Foreskin fibroblast (primary cell): ENCODE measurements at places on chromosomes 11 and 22.
A peak's percentile ranks its signal among the peaks of the same experiment; 100 is the strongest.

GRCh38 chr11:19931771-19932369 lies 219.2 kb downstream of the NAV2 start:
- no peak for DNase-seq

GRCh38 chr22:37627121-37627520 lies 12.3 kb upstream of the SH3BP1 start:
- peak; percentile 53 for DNase-seq

DNA sequence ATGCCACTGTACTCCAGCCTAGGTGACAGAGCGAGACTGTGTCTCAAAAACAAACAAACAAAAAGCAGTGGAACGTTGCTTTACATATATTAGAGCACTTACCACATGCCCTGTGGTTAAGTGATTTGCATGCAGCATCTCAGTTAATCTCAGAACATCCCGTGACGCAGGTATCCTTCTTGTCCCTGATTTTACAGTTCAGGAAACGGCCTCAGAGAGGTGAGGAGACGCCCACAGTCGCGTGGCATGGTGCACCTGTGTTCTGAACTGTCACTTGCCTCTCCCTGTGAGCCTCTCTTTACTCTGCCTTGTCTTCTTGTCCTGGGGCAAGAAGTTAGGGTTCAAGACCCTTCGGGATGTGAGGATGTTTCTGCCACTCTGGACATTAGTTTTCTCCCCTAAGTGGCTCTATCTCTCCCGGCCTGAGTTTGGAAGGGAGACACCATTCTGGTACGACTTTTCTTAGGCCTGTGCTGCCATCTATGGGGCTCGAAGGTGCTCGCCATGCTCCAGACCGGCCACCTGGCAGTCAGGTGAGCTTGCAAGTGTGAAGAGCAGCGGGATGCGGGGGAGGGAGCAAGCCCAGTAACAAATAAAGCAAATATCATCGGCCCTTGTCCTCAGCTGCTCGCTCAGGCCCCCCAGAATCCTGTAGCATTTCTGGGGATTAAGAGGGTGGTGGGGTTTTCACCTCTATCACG lies 25.6 kb downstream of the YWHAH start:
- DNase-seq: peak; percentile 45

GRCh38 chr11:45662665-45663485 lies 2.5 kb downstream of the CHST1 start:
- peak; percentile 72 for DNase-seq

DNA sequence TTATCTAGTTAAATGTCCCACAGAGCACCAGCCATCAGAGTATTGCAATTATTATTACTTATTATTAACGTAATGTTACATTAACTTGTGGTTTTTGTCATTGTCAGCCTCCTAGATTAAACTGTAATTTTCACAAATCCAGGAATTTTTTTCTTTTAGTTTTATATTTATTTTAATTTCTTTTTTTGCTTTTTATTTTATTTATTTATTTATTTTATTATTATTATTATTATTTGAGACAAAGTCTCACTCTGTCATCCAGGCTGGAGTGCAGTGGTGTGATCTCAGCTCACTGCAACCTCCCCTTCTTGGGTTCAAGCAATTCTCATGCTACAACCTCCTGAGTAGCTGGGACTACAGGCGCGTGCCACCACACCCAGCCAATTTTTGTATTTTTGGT lies 202.9 kb upstream of the LUZP2 start:
- DNase-seq: no peak

DNA sequence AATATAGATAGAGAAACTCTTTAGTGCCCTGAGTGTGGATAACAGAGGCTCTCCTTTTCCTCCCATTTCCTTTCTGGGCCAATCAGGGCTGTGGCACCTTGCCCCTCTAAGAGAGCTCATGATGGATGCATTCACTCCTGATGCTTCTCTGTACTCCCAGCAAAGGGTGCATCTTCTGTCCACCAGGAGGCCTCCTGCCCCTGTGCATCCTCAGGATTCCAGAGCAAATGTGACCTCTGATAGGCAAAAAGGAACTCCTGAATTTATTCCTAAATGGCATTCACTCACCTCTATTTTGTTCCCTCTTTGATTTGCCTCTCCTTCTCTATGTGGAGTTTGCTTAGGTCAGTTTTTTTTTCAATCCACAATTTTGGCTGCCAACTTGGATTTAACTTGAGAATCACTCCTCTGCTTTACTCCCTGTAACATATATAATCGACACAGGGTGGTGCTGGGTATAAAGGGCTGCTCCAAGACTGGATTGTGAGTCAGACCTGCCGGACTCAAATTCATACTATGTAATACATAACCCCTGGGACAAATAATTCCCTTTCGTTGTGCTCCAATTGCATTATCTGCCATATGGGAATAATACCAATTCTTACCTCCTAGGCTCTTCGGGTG lies 1.1 kb upstream of the MRGPRX4 start:
- DNase-seq: peak; percentile 59

- no peak for DNase-seq
Observed at GRCh38 chr11:76689313-76690260, 19.0 kb upstream of the LRRC32 start.

GRCh38 chr11:59415111-59415510 lies 11.1 kb downstream of the OR5A2 start:
- no peak for DNase-seq

DNA sequence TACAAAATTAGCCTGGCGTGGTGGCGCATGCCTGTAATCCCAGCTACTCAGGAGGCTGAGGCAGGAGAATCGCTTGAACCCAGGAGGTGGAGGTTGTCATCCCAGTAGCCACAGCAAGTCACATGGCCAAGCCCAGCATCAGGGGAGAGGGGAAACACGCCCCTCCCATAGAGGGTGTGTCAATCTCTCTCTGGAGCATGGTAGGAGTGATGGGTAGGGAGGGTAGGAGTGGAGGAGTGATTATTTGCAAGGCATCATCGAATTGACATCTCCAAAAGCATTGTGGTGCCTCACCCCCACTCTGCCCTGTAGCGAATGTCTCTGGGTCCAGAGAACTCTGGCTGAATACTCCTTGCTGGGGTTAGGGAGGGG lies 6.1 kb upstream of the SSTR3 start:
- no peak for DNase-seq

DNA sequence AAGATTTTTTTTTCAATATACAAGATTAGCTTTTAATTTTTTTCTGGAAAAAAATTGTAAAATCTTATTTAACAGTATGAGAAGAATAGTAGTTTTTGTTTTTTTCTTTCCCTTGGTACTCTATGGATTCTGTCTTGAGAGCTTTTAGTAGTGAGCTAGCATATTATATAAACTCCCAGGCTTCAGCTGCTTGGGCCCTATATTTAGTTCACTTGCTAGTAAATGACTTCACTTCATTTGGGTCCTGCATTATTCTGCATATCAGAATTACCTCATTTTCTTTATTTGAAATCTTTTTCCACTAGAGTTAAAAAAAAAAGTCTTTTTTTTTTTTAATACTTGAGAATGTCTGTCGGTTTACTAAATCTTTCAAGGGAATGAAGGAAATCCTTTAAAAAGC lies 33.1 kb downstream of the HIPK3 start:
- DNase-seq: no peak

DNA sequence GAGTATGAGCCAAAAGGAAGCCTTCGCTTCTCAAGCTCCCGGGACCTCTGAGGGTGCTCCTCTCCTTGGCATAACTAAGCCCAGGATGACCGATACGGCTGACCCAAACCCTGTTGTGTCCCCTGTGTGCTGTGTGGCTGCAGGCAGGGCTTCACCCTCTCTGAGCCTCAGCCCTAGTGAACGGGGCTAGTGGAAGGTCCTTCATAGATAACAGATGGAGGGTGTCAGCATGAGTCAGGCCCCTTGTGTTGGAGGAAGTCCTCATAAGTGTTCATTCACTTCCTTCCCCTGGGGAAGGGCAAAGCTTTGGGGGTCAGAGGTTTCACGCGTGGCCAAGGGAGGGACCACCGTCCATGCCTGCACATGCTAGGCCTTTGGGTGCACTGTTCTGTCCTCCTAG lies 21.5 kb downstream of the SHISAL1 start:
- DNase-seq: no peak

GRCh38 chr11:130485983-130486382 lies 37.5 kb downstream of the ADAMTS15 start:
- DNase-seq: no peak

DNA sequence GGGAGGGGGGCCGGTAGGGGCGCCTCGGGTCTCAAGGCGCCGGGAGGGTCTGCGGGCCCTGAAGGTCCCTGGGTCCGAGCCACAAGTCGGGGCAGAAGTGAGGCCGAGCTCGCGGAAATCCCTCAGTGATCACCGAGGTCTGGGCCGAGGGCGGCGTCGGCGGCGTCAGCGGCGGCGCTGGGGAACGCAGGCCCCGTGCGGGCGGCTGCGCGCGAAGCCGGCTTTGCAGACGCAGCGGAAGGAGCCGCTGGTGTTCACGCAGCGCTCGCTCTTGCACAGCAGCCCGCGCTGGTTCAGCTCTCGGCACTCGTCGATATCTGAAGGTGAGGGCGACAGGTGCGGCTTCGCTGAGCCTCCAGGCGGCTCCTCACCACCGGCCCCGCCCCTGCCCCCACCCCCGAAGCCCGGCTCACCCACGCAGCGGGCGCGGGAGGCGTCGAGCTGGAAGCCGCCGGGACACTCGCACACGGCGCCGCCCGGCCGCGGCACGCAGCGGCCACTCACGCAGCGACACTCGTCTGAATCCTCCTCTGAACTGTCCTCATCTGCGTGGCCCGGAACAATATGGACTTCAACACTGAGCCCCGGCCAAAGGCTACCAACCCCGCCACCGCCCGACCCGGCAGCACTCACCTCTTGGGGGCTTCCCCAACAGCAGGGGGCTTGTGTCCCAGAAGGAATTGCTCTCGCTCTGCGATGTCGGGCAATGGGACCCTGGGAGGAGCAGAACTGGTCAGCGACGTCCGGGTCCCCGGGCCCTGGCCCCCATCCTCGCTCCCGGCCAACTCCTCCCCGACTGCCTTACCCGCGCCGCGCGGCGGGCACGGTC lies 14.2 kb downstream of the SCYL1 start:
- DNase-seq: no peak

DNA sequence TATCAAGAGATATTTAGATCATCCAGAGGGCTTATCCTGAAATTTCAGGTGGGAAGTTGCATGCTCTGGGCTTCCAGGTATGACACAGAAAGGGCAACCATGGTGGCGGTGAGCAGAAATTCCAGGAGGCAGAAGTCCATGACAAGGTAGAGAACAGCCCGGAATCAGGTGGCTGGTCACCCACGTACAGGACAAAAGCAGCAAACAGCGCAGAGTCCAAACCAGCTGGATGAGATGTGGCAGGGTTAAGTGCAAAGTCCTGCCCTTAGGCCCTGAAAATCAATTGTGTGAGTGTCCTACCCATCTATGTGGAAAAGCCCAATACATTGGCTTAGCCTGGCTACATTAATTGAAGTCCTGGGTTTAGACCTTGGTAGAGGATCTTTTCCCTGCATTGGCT lies 11.6 kb downstream of the PPFIBP2 start:
- no peak for DNase-seq

GRCh38 chr11:68206211-68206610 lies 6.9 kb downstream of the KMT5B start:
- peak; percentile 77 for DNase-seq

DNA sequence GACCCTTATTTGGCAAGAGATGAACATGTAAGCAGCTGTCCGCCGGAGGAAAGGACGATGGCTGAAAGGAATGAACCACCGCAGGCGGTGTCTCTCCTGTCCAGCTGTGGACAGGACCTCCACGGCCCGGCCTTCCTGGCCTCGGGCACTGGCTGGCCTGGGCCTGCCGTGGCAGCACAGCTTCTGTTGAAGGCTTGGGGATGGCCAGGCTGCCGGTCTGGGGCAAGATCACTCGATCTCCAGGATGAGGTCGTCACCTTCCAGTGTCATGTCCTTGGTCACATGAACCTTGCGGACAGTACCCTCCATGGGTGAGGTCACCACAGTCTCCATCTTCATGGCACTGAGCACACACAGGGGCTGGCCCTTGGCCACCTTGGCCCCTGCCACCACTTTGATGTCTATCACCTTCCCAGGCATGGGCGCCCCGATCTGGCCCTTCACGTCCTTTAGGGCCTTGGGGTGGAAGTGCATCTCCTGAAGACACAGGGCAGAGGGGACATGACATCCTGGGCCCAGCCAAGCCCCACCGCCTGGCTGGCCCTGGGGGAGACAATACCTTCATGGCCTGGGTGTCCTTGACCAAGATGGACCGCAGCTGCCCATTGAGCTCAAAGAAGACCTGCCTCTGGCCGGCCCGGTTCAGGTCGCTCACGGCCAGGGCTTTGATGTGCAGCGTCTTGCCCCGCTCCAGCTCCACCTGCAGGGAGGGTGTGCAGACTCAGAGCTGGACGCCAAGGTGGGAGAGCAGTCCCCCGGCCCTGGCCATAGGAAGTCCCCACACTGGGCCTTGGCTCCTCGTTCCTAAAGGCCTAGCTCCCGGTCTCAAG lies 5.6 kb downstream of the RCE1 start:
- DNase-seq: no peak

- no peak for DNase-seq
Observed at GRCh38 chr11:11947825-11948224, 60.6 kb downstream of the DKK3 start.

DNA sequence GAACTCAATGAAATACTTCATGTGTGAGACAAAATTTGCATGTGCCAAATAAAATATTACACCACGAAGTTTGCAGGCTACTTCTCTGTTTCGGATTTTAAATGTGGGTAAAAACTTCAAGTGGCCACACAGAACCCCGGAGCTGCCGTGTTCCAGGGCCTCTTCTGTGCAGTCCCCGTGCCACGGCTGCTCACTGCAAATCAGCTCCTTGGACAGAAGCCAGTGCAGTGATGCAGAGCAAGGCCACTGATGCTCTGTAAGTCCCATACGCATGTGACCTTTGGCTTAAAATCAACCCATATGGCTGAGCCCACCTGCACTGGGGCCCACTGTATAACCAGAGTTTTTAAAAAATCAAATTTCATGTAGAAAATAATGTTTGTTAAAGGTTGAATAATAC lies 1309.4 kb downstream of the TBC1D22A start:
- DNase-seq: no peak

DNA sequence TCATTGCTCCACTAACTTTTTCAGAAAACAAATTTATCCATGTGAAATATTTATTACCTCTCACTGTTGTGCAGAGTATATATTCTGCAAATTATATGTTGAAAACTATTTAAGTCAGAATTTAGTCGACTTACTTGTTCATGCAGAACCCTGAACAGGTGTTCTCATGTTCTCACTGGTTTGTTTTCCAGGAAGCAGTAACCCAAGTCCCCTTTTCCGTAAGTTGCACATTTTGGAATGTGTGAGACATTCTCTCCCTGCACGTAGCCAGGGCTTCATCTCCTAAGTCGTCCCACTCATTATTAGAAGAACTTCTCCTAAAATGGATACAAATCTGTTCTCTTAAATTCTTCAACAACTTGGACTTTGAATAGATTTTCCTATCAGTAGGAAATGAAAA lies 524.9 kb downstream of the CNTN5 start:
- no peak for DNase-seq

DNA sequence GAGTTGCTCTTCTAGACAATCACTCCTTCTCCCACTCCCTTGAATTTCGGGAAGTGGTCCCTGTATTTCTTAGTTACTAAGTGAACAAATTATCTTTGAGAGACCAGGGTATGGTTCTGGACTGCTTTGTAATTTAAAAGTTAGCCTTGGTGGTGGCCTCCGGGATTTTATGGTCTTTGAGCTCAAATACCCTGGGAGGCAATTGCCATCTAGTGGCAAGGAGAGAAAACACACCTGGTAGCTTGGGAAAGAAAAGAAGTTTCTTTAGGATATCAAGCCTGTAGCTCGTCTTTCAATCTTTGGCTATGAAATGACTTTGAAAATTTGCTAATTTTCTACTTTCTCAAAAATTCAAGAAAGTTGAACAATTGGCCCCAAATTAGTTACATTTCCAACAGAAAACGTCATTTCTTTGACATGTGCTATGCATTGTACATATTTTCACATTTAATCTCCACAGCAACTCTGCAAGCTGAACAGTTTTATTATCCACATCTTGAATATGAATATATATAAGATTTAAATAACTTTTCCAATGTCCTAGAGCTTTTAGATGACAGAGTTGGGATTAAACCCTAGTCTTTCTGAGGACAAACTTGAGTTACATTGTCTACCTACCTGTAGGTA lies 39.1 kb downstream of the MMP27 start:
- peak; percentile 75 for DNase-seq
